Stimulated activated CD8-positive, alpha-beta memory T cell treated with anti-CD3 and anti-CD28 coated beads, Interleukin-4, amount 100 ng/mL, for 24 hours (primary cell): ENCODE measurements at places on chromosomes 2 and 18.
A peak's percentile ranks its signal among the peaks of the same experiment; 100 is the strongest.

DNA sequence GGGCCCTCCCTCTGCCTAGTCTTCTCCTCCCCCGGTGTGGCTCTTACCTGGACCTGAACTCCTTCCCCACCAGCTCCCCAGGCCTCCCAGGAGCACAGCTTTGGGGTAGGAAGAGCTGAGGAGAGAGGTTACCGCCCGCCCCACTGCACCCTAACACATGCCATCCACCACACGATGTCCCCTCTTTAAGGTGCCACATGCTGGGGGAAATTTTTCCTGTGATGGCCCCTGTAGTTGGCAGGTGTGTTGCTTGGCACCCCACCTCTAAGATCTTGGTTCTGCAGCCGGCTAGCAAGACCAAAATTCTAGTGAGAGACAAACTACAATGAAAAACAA is 6.9 kb upstream of the TEX261 start:
- no peak for DNase-seq

GRCh38 chr2:122704109-122704563 is 948.7 kb downstream of the TSN start:
- no peak for DNase-seq

DNA sequence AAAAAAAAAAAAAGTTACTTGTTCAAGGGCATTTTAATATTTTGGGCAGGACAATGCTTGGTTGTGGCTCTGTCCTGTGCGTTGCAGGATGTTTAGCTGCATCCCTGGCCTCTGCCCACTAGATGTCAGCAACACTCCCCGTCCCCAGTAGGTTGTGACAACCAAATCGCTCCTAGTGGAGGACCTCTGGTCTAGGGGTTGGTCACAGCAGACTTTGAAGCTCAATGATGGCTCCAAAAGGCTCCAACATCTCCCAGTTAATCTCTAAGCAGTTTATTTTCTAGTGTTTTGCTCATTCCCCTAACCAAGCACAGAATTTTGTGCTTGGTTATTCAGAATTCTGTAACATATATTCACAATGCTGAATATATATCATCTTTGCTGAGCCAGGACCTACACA is 67.0 kb downstream of the CHRNA1 start:
- peak; percentile 39 for DNase-seq

- DNase-seq, result no peak
These were observed 48.1 kb downstream of the NUP35 start for GRCh38 chr2:183172220-183172887.

GRCh38 chr2:186641132-186641806 is 51.4 kb downstream of the ITGAV start:
- DNase-seq, result no peak

DNA sequence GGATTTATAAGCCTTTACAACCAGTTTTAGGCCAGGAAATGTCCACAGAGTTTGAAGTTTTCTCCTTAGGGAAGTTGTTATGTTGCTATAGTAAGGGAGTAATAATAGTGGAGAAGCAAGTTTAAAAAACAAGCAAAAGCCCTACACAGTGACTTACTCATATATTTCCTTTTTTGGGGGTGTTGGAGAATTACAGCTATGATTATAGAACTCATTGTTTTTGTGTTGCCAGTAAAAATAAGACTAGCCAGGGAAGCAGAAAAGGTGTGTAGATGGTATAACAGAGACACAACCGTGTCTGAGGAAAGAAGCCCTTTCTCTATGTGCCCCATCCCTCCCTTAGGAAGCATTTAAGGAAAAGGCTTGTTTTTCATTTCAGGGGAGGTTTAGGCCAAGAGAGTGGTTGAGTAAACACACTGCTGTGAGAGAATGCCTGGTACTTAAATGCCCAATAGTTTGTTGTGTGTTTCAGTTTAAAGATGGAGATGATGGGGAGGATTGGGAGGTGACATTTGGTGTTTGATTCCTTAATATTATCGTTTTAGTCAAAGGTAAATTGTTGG is 2.3 kb downstream of the VAPA start:
- DNase-seq, result no peak

- DNase-seq, result peak; percentile 25
These were observed 7.1 kb upstream of the KLF11 start for GRCh38 chr2:10036095-10036884.

DNA sequence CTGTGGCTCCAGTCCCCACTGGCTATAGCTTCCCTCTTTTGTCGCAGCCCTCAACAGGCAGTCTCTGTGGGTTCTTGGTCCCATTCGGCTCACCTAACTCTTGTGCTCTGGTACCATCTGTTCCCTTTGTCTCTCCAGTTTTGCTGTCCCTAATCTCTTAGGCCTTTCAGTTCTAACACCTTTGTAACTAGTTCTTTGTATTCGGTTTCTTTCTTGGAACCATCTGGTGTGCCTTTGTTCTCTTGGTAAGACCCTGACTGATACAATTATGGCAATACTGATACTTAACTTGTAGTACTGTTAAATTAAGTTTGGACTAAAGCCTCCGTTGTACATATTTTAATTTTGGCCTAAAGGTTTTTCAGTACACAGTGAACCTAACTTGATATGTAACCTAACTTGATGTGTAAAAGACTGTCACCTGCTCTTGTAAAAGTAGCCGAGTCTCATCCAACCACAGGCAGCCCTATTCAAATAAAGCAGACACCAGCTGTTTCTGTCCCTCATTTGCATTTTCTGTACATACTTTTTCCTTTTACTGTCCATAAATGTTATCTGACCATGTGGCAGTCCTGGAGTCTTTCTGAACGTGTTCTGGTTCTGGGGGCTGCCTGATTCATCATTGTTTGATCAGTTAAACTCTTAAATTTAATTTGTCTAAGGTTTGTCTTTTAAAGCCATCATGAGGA is 4.8 kb upstream of the MRPL44 start:
- no peak for DNase-seq

- DNase-seq, result no peak
These were observed 13.7 kb upstream of the INO80C start for GRCh38 chr18:35511428-35511827.

DNA sequence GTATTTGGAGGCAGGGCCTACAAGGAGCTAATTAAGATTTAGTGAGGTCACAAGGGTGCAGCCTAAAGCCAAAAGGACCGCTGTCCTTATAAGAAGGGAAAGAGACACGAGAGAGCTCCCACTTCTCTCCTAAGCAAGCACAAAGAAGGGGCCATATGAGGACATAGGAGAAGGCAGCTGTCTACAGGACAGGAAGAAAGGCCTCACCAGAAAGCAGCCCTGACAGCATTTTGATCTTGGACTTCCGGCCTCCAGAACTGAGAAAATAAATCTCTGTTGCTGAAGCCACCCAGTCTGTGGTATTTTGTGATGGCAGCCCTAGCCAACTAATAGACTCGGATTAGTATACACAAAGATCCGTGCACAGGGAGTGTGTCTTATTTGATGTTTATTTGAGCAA is 139.7 kb downstream of the B3GNT2 start:
- DNase-seq, result no peak

DNA sequence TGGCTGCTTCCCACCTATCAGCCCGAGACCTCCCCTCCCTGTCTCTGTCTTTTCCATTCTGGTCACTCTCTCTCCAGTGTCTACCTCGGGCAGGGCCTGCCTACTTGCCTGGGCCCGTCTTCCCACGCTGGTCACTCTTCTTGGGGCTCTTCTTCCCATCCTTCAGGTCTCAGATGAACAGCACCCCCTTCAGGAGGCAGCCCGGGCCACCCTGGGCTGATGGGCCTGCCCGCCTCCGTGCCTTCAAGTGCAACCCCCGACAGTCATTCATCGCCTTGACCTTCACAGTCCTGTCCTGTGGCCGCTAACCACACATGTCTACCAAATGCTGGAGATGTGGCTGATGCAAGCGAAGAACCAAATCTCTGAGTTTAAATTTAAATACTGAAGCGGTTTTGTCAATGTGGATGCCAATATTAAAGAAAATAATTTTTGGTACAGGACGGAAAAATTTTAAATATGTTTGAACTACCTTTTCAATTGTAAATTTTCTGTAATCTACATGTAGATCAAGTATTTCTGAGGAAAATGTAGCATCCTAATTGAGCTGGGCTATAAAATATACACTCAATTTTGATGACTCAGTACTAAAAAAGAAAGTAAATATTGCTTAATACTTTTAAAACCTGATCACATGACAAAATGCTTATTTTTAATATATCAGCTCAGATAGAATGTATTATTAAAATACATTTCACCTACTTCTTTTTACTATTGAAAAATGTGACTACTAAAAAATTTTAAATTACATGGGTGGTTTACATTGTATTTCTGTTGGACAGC is 96.4 kb downstream of the LAMA1 start:
- no peak for DNase-seq

DNA sequence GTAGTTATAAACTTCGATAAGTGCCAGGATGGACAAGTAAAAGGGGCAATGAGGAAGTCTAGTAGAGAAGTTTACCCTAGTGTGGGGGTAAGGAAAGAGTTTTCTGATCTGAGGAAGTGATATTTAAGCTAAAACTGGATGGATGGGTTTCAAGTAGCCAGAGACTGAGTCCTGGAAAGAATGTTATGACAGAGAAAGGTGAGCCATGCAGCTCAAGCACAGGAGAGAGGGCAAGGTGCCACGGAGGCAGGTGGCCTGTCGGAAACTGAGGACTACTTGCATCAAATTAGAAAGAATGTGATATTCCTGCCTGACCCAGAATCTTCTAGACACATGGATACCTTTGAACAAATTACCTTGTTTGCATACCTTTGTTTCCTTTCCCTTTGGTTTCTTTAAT is 26.5 kb downstream of the NMUR1 start:
- no peak for DNase-seq

GRCh38 chr2:174335254-174335987 is 667 bp downstream of the SP9 start:
- no peak for DNase-seq

DNA sequence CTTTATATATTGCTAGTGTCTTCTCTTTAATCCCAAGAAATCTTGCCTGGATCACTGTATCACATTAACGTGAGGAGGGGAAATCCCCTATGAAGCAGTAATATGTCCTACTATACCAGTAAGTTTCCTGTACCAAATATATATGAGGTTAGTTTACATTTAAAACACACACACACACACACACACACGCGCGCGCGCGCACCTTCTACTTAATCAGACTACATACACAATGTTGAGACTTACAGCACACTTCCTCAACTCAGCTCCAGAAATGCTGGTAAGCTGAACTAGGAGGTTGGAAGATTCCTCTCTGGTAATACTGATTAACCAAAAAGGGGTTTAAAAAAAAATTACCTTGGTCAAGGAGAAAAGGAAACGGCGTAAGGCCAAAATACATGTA is 49.3 kb downstream of the USP34 start:
- DNase-seq, result no peak

DNA sequence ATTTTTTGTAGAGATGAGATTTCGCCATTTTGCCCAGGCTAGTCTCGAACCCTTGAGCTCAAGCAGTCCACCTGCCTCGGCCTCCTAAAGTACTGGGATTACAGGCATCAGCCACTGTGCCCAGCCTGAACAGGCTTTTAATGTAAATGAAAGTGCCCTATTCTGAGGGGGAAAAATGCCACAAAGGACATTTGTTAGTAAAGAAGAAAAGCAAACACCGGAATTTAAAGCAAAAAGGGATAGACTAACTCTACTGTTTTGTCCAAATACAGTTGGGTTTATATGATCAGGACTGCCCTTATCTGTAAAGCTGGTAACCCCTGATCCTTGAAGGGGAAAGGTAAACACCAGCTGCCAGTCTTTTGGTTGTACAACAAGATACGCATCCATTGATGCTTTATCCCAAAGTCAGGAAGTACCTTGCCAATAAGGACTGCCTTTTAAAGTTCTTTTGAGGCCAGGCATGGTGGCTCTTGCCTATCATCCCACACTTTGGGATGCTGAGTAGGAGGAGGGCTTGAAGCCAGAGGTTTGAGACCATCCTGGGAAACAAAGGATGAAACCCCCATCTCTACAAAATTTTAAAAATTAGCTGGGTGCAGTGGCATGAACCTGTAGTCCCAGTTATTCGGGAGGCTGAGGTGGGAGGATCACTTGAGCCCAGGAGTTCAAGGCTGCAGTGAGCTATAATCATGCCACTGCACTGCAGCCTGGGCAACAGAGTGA is 13.1 kb downstream of the CLEC4F start:
- no peak for DNase-seq

- DNase-seq, result no peak
These were observed 34.1 kb upstream of the SLC39A10 start for GRCh38 chr2:195622966-195623365.

DNA sequence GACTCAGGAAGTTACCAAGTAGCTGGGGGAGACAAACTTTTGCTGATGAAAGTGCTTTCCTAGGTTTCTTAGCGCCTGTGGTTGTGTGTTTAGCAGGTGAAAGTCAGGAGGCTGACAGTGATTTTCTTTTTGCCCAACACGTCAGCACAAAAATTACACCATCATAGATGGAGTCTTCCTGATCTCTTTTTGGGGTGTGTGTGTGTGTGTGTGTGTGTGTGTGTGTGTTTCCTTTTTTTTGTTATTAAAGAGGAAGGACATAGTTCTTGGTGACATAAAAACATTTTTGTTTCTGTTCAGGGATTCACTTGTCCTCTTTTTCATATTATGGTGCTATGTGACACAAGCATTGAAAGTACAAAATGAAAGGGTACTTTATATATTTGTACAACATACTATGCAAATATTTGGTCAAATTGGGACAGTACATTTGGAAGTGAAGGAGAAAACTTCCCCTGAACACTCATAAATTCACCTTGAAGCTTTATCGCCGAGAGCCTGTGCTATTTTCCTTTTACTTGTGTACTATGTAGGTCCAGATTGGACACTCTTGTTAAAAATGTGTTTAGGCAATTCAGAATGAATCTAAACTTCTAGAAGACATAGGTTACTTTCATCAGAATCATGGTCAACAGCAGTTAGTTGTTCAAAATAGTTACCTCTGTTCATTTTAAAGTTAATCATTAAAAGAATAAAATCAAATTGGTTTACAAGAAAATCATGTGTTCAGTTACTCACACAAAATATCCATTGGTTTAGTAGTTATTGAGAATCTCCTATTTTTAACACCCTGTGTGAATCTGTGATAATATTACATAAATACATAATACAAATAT is 491.9 kb downstream of the IRS1 start:
- DNase-seq, result no peak

DNA sequence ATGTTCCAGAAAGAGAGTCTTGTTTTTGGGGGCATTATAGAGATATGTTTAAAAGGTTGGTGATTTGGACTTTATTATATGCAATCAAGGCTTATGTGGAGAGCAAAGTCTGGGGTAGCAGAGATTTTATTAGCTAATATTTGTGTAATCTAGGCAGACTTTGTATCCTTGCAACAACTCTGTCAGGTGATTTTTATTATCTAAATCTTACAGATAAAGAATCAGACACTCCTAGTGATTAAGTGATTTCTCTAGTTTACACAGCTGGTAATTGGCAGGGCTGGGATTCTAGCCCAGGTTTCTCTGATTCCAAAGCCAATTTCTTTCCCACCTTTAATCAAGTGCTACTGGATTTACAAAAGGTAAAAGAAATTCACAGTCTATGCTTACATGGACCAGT is 33.3 kb upstream of the NCK2 start:
- no peak for DNase-seq
